NK-92 treated with Interleukin-12 subunit alpha and Interleukin-12 subunit beta, amount 100 ng/mL, for 24 hours (cell line): ENCODE measurements at places on chromosomes 7 and 10.

DNA sequence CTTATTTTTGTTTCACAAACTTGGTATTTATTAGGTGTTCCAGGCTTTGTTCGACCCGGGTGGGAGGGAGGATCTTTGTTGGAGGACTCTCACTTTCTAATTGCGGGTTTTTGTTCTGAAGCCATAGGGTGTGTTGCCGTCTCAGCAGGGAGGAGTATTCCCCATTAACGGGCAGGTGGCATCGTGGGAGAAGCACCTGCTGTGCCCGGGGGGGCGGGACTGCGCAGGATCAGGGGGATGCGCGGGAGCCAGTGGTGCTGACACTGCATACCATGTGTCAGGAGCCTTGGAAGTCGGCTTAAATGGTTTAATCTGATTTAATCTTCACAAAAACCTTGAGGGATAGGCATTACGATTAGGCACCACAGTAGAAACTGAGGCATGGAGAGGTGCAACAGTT, 113.0 kb downstream of the MGMT start:
- DNase-seq = no peak

DNA sequence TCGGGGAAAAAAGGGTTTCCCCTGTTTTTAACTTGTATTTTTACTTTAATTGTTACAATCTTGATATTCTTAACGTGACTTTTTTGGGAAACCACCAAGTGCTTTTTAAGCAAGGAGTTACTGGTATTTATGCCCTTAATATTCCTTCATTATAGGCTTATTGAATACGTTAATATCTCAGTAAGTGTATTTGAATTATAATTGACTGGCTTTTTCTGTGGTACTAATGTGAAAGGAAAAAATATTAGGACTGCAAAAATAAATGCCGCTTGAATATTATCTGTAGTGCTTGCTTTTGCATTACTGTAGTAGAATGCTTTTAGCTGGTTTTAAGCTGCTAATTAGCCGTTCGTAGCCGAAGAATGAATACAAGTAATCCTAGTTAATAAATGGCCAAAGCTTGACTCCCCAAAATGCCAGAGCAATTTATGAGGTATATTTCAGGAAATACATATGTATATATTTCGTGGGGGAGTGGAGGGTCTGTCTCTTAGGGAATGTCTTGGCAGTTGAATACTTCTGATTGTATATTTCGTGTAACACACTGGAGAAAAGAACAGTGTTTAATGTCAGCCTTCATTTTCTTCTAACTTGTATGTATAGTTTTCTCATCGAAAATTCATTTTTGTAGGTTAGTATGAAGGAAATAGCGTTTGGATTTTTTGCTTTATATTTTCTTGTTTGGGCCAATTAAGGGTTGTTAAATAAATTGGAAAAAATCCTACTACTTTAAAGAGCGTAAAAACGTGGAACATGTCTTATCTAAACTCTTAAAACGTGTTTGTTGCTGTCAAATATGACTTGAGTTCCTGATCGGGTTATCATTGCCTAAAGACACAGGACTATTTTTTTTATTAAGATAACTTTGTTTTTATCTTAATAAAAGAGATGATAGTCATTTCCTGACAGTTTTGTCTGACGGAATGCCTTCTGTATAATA, 1.5 kb downstream of the PDCD4 start:
- DNase-seq = no peak

- no peak for DNase-seq
Measured at GRCh38 chr7:56062382-56062781, 1.7 kb upstream of the SUMF2 start.

- no peak for DNase-seq
Measured at GRCh38 chr10:30553626-30554439, 75.7 kb downstream of the LYZL2 start.

GRCh38 chr7:2651847-2652735, 20.3 kb downstream of the TTYH3 start:
- no peak for DNase-seq
